ENCODE measurements at places on chromosomes 6 and 20.

DNA sequence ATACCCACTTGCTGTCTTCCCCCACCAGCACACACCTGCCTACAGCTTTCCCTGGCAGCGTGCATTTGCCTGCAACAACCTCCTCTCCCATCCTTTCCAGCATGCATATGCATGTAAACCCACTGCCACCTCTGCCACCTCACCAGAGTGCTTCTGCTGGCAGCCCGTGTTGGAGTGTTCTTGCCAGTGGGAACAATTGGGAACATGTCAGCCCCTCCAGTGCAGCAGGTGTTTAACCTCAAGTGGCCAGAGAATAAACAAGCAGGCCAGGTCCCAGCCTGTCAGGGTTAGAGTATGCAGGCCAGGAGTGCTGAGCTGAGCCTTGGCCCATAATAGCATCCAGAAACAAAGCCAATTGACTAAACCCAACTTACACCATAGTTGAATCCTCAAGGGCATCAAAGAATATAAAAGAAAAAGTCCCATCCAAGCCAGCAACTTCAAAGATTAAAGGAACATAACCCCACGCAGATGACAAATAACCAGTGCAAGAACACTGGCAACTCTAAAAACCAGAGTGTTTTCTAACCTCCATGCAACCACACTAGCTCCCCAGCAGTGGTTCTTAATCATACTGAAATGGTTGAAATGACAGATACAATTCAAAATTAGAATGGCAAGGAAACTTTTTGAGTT, 1212.1 kb upstream of the CITED2 start:
- DNase-seq = no peak

- peak; percentile 55 for DNase-seq
Observed at GRCh38 chr20:36202891-36203338, 33.4 kb upstream of the AAR2 start.

DNA sequence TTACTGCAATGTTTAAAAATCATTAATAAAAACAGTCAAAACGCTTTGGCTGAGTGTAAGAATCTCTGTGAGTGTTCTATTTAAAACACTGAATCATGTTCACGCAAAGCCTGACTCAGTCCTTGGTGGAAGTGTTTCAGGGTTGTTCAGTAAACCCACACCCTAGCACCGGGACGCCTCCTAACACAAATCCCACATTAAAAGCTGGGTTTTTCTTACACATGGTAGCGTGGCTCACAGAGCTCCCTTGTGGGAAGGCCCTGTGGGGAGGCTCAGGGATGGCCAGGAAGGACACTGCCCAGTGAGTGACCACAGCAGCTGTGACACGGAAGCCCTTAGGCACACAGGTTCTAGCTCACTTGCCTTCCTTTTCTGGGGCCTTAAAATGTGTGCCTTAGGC, 80.2 kb downstream of the GMPR start:
- DNase-seq = no peak

GRCh38 chr6:47851091-47851490, 69.3 kb downstream of the OPN5 start:
- DNase-seq = no peak

DNA sequence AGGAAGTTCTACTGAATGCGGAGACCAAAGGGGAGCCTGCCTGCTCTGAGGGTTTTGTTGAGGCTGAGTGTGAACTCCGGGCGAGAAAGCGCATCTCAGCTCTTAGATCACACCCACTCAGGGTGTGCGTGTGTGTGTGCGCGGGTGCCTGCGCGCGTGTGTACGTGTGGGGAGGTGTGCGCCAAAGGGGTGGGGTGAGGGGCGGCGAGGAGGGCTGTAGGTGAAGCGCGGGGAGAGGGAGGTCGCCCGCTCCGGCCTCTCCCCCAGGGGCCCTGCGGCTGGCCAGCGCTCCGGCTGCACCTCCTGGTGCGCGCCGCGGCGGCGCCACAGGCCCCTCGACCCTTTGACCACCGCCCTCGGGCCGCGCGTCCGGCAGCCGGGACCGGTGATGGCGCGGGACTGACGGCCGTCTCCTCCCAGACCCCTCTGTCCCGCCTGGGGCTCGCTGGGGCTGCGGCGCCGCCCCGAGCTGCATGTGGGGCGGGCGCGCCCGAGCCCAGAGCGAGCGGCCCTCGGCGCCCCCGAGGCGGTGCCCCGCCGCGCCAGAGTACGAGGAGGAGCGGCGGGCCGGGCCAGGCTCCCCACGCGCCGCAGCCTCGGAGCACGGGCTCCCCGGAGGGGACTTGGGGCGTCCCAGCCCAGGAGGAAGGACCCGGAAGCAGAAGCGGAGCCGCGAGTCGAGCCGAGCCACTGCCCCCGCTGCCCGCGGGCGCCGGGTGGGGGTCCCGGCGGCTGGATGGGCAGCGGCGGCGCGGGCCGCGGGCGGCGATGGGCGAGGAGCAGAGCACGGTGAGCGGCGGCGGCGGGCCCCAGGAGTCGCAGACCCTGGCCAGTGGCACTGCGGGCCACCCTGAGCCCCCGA, at the start of gene RNF217:
Gene RNF217, plus strand, starts transcription at position 661 of the 862 bp plus-strand sequence. Its CDS starts 108 bp downstream, at position 769.
- DNase-seq = peak; percentile 4

DNA sequence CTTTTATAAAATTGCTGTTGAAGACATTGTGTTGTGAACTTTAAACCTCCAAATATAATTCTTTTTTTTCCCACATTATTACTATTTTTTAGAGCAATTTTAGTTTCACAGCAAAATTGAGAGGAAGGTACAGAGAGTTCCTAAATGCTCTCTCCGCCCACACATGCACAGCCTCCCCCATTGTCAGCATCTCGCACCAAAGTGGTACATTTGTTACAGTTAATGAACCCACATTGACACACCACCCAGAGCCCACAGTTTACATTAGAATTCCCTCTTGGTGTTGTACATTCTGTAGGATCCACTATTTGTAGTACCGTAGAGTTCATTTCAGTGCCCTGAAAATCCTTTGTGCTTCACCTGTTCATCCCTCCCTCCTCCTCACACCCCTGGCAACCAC, 33.8 kb downstream of the TMEM181 start:
- no peak for DNase-seq

GRCh38 chr6:14286634-14287428, 169.3 kb downstream of the CD83 start:
- no peak for DNase-seq

Measured in stimulated activated CD4-positive, alpha-beta T cell treated with anti-CD3 and anti-CD28 coated beads, Interleukin-15, amount 100 ng/mL, for 48 hours (primary cell).